Neural progenitor cell (in vitro differentiated cells): ENCODE measurements at places on chromosomes 1 and 21. TPM values are rescaled to one million over a fixed set of nuclear protein-coding genes. Genes with fewer than 3 reads are reported as not detected.

FALEC gene
- 0.96 TPM in 1 of 2 replicates, not detected in the other for total RNA-seq

DNA sequence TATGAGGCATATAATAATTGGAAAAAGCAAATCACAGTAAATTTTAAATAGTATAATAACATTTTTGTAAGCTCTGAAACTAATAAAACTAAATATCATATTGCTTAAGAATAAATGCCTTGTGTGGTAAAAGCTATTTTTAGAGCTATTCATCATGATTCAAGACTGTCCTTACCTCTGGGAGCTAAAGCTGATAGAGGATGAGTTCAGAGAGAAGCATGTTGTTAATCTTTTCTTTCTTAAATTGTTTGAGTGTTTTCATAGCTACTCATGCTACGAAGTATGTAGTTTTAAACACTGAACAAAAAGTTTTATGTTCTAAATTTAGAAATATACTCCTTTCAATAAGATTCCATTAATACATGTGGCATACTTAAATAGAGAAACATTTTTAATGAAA, 30.5 kb downstream of the IFI16 start:
- H3K36me3 ChIP-seq, result no peaks in the 10 kb centered on the region
- no peak overlapping the region for H3K27ac ChIP-seq
- no peaks in the 10 kb centered on the region for H3K27me3 ChIP-seq
- H3K4me1 ChIP-seq, result no peaks in the 10 kb centered on the region
- H3K4me3 ChIP-seq, result no peak overlapping the region

- H3K4me1 ChIP-seq, result no peaks in the 10 kb centered on the region
- H3K4me3 ChIP-seq, result no peak overlapping the region
- no peak for DNase-seq
- no peak overlapping the region for H3K27ac ChIP-seq
- H3K27me3 ChIP-seq, result no peaks in the 10 kb centered on the region
Observed at GRCh38 chr1:31679676-31680230, 24.1 kb downstream of the COL16A1 start.

PLA2G4A gene
- 0.81 and 1.0 TPM in 2 replicates for total RNA-seq

ZSWIM5 gene
- total RNA-seq, result 5.8 and 7.1 TPM in 2 replicates

DNA sequence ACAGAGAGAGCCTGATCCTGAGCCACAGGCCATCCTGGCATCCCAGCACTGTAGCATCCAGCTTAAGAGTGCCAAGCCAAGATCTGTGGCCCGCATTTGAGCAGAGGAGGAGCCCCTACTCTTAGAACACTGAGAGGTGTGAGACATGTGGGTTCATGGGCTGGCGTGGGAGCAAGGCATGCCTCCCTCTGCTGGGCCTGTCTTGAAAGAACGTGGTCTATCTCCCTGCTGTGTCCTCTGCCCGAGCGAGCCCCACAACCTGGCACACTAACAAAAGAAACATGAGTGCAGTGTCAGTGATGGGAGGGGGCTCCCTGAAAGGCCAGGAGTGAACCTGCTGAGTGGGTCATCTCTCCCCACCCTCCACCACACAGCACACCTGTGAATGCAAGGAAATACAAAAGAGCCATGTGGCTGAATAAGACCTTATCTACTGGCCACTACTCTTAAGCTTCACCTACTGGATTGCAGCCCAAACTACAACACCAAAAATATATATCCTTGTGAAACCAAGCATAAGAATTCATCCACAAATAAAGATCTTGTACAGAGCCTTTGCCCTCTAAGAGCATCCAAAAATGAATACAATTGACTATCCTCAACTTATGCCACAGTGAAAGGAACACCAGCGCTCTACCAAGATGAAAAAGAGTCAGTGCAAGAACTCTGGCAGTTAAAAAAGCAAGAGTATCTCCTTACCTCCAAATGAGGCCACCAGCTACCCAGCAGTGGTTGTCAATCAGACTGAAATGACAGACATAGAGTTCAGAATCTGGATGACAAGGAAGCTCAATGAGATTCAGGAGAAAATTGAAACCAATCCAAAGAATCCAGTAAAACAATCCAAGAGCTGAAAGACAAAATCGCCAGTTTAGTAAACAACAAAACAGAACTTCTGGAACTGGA, 259.4 kb upstream of the DAB1 start:
- peak; percentile 25 for DNase-seq
- H3K27ac ChIP-seq, result no peak overlapping the region
- H3K4me1 ChIP-seq, result peaks cover 10% of the 10 kb centered on the region
- no peak overlapping the region for H3K4me3 ChIP-seq
- H3K27me3 ChIP-seq, result no peaks in the 10 kb centered on the region

DNA sequence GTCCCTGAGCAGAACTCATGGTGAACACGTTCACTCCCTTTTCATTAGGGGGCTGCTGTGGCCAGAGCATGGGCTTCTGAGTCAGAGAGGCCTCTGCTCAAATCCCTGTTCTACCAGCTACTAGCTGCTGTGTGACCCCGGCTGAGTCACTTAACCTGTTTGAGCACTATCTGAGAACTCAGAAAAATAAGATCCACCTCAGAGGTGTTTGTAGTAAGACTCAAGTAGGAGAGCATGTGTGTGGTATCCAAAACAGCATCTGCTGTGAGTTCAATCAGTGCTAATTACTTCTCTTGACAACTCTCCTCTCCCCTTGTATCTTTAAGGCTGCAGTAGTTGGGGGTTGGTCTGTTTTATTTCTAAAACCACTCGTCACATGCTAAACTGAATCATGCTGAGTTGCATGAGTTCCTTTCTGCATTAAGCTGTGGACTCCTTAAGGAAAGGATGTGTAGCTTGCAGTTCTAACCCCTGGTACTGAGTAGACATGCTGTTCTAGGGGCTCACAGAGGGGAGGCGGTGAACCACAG, 39.7 kb upstream of the JUN start:
- no peak overlapping the region for H3K4me3 ChIP-seq
- no peaks in the 10 kb centered on the region for H3K4me1 ChIP-seq
- no peaks in the 10 kb centered on the region for H3K36me3 ChIP-seq
